ENCODE measurements at places on chromosomes 12 and 14. TPM values are rescaled to one million over a fixed set of nuclear protein-coding genes. Genes with fewer than 3 reads are reported as not detected.

The PLEKHD1 gene
- 0.02 TPM for total RNA-seq

The SLC17A8 gene
- not detected for total RNA-seq

The A2M gene
- 0.11 TPM for total RNA-seq

The LGR5 gene
- not detected for total RNA-seq

The KLHL33 gene
- total RNA-seq, result not detected

All from A549 treated with dexamethasone at 1 μM for 4 hours (cell line).